ENCODE measurements at places on chromosomes 13 and 19.

GRCh38 chr19:8731428-8732169, 10.2 kb downstream of the OR2Z1 start:
- DNase-seq: no peak

DNA sequence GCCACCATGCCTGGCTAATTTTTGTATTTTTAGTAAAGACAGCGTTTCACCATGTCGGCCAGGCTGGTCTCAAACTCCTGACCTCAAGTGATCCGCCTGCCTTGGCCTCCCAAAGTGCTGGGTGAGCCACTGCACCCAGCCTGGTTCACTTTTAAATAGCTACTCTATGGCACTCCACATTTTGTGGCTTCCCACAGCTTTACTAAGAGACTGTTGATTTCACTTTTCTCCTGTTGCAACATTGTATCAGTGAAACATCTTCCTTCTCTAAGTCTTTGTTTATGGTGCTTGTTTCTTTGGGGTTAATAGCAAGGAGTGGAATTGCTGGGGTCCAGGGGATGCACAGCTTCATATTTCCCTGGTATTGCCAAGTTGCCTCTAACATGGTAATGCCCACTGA, 12.3 kb downstream of the TMEM38A start:
- DNase-seq: no peak

DNA sequence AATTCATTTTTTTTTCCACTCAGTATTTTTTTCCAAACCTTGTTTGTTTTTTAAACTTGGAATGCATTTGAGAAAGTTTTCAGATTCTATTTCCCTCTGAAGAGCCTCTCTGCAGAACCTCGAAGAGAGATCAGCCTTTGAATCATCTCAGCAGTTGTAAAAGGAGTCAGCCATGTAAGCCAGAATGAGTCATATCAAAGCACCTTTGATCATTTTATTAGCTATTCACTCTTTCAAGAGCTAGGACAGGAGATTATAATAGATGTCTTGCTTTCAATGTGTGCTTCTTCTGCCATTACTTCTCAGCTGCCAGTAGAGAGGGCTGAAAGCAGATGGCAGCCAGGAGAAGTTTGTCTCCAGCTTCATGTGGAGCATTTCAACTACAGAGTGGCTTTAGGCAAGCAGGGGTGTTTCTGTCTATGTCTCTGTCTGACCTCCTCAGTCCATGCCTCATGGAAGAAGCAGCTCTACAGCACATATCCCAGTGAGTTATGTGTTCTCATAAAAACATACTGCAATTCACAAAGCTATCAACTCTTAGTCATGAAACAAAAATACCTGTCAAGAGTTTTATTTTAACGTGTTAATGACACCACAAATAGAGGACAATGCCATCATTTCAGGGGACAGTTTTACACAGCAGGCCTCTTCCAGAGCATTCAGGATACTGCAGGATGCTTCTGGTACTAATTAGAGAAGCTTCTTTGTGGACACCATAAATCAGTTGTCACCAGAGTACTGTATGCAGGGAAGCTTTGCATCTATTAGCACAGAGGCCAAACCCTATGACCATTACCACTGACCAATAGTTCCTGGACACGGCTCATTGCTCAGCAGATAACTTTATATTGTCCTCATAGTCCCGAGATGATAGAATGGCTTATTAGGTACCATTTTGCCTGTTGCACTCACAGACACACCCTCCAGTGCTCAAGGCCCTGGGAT, 94.3 kb downstream of the NHLRC3 start:
- no peak for DNase-seq

- no peak for DNase-seq
These were observed 6.5 kb upstream of the TNFSF9 start for GRCh38 chr19:6524311-6524710.

DNA sequence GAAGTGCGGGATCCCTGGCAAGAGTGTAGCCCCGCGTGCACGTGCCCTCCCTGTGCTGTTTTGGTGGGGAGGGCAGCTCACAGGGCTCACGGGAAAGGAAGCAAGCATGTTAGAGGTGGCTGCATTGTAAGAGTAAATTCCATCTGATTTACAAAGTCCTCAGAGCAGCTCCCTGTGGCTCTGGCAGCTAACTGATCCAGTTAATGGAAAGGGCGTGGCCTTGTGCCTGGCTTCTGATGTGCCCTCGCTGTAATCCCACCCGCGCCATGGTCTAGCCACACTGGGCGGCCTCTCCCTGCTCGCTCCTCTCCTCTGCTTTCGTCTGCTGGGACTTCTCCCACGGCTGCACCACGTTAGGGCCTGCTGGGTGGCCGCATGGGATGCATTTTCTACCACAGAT, 258.5 kb downstream of the FGF9 start:
- no peak for DNase-seq

DNA sequence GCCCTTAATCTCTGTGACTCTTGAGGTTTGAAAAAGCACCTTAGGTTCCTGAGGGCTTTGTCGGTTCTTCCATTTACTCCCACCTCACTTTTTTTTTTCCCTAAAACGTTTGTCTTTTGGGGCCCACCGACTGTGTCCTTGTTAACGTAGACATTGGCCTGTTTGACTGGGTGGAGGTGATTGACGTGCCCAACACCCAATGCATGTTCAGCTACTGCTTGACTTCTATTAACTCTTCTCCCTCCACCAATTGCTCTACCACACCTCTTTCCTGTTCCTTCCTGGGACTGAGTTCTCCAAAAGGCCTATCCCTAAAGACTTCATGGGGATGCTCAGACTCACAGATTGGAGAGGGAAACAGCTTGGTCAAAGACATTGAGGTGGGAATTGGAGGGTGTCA, 17.3 kb downstream of the CKM start:
- no peak for DNase-seq

GRCh38 chr19:23817519-23817918, 58.8 kb upstream of the ZNF681 start:
- no peak for DNase-seq

DNA sequence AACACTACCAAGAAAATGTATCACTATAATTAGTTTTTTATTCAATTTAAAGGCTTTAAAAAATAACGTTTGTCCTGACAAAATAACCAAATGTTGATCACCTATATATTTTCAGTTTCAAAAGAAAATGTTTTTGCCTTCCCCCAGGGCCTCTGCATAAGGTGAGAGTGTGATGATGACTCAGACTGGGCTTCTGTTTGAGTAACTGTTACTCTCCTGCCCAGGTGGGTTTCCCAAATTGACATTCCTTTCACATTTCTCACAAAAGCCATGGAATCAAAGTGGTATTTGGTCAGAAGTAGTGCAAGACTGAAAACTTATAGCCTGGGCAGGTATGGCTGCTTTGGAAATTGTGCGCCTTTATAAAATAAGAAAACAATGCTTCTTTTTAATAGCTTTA, 180.6 kb downstream of the COG6 start:
- no peak for DNase-seq

DNA sequence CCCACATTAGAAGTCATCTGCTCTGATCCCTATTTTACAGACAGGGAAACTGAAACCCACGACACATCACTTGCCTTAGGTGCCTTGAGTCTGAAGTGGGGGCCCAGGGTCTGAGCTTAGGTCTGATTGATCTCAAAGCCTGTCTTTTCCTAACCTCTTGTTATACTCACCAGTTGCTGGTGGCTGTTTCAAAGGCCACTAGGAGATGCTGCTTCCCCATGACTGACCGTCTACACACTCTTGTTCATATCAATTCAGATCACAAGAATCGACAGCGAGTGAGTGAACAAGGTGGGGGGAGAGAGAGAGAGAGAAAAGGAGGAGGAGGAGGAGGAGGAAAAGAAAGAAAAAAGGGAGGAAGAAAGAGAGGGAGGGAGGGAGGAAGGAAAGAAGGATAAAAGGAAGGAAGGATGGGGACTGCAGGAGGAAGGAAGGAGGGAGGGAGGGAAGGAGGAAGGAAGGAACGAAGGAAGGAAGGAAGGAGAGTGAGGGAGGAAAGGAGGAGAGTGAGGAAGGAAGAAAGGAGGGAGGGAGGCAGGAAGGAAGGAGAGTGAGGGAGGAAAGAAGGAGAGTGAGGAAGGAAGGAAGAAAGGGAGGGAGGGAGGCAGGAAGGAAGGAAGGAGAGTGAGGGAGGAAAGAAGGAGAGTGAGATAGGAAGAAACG, 3.3 kb downstream of the OR10H1 start:
- no peak for DNase-seq

DNA sequence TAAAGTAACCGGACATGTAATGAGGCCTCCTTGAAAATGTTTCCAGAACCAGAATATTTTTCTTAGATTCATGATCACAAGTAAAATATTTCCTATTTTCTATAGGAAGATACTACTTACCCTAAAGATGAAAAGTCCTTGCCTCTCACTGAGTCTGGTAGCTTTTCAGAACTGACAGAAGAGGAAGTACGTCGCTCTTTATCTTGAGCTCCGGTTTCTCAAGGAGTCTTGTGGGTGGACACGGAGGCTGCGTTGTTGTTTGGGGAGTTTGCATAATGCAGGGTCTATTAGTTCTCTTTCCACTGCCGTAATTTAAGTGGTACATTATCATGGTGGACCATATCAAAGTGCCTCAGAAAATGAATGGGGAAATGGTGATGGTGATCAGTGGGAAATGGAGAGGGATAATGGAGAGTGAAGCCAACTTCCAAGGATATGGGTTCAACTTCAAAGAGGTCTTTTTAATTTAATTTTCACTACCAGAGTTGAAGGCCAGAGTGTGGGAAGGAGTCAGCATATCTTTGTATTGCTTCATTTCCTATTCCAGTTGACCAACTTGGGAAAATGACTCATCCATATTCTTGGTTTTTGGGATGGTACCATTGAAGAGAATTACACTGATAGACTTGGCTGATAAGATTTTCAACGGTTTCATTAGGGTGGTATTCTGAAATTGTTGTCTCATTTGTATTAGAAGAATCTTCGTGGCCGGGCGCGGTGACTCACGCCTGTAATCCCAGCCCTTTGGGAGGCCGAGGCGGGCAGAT, 23.4 kb downstream of the MBD3L2B start:
- no peak for DNase-seq

Data from lower leg skin (tissue), 4 donors.